ENCODE measurements at places on chromosomes 6 and 20.

GRCh38 chr6:157873735-157874344 lies 50.8 kb downstream of the SNX9 start:
- DNase-seq, result peak; percentile 81

DNA sequence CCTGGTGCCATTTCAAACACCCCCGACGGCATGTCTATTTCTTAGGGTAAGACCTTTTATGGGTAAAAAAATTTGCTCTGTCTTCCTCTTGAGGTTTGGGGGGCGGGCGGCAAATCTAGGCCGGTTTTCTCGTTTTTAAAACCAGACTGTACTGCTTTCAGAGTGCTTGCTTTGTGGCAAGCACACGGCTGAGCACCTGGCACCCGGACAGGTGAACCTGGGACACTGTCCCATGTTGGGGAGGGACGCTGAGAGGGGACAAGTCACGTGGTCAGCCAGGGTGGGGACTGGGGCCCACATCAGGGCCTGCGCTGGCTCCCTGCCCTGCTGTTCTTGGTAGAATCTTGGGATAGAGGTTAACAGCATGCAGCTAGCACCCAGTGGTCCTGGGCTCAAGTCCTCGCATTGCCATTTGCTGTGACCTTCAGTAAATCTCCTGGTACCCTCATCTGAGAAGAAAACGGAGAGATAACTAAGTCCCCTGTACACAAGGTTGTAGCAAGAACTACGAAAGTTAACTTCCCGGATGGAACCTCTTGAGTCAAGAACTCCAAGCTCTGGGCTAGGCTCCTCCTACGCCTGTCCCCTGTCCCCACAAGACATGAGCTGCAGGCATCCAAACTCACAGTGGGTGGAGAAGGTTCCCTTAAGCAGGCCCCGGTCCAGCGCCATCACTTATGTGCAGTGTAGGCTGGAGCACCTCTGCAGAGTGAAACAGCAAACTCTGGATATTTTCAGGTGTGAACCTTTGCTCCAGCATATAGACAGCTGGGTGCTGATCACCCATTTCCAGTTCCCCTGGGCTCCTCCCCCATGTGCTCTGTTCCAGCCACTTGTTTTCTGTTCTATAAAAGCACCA lies 41.7 kb downstream of the PMEPA1 start:
- no peak for DNase-seq

DNA sequence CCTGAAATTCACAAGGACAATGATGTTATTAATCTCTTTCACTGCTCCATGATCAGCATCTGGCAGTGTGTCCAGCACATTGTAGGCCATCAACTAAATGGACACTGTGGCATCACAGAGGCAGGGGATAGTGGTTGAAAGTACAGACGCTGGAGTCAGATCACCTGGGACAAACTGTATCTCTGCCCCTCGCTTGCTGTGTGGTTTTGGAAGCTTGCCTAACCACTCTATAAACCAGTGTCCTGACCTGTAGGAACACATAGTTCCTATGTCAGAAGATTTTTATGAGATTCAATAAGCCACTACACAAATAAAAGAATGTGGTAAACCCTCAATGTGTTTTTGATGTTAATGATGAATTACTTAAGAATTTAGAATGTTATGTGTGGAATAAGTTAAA lies 219.3 kb upstream of the RNF217 start:
- DNase-seq, result no peak

DNA sequence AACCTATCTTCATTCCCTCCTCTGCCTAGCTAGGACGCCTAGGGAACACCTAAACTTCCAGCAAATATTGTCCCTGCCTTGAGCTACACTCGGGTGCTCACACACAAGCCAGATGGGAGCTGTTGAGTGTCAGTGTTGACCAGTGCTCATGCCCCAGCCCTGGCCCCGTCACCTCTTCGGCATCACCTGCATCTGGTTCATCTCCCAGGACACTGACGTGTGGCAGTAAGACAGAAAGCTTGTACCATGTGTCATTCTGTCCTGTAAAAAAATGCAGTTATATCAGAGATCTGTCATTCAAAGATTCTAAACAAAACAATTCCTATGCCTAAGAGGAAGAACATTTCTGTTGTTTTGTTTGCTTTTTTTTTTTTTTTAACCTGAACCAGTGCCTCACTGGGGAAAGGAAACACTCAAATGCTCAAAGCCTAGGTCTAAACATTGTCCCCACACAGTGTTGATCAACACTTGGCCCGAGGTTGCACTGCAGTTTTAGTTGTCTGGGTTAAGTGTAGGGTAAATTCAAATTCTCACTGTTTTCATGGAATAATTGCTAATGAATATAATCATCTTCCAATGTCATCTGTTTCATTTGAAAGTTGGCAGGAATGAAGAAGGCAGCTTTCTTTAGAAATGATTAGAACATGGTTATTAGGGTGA lies 102.7 kb upstream of the SASH1 start:
- no peak for DNase-seq

GRCh38 chr6:135985471-135985870 lies 134.0 kb downstream of the PDE7B start:
- no peak for DNase-seq

Data from stimulated activated CD4-positive, alpha-beta T cell treated with anti-CD3 and anti-CD28 coated beads, Interleukin-1b, Interleukin-23, amount 100 ng/mL, for 1 hour (primary cell).